GM19239 (cell line): ENCODE measurements at places on chromosomes 2 and 18.

GRCh38 chr18:79965119-79965902 lies 868 bp downstream of the HSBP1L1 start:
- DNase-seq, result no peak

- no peak for DNase-seq
Observed at GRCh38 chr2:9109871-9110270, 96.7 kb upstream of the ASAP2 start.

DNA sequence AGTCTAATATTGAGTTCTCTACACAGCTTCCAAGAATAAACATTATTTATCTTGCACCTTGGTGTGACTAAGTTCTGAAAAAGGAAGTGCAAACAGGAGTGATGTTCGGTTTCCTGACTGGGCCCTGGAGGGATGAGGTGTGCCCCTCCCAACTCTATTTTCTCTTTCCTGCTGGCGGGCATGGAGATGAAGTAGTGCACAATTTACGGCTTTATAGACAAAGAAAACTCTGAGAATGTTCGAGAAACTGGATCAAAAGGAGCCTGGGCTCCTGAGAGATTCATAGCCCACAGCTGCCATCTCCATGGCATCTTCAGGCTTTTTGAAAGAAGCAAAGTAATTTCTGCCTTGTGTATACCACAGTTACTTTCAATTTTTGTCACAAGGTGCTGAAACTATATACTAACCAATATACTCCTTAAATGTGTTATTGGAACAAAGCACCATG lies 22.3 kb downstream of the LRATD1 start:
- no peak for DNase-seq

- DNase-seq, result no peak
Observed at GRCh38 chr2:78541088-78541450, 484.4 kb upstream of the REG3G start.
